Right lung (tissue), 10 donors: ENCODE measurements at places on chromosomes 16 and 17. TPM values are rescaled to one million over a fixed set of nuclear protein-coding genes. Genes with fewer than 3 reads are reported as not detected.

GRCh38 chr17:79784353-79785016 lies 6.5 kb downstream of the CBX2 start:
- DNase-seq = no peak

DNA sequence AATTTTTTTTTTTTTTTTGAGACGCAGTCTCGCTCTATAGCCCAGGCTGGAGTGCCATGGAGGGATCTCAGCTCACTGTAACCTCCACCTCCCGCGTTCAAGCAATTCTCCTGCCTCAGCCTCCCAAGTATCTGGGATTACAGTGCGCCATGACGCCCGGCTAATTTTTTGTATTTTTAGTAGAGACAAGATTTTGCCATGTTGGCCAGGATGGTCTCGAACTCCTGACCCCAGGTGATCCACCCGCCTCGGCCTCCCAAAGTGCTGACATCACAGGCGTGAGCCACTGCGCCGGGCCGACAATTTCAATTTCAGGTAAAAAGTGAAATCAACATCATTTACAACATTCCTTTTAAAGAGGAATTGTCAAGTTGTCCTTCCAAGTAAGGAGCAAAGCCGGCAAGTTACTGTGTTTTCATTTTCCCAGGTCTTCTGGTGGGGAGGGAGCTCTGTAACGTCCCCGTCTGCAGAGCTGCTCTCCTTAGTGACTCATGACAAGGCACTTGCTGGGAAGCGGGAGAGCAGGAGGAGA lies 873 bp downstream of the NPLOC4 start:
- DNase-seq = no peak

DNA sequence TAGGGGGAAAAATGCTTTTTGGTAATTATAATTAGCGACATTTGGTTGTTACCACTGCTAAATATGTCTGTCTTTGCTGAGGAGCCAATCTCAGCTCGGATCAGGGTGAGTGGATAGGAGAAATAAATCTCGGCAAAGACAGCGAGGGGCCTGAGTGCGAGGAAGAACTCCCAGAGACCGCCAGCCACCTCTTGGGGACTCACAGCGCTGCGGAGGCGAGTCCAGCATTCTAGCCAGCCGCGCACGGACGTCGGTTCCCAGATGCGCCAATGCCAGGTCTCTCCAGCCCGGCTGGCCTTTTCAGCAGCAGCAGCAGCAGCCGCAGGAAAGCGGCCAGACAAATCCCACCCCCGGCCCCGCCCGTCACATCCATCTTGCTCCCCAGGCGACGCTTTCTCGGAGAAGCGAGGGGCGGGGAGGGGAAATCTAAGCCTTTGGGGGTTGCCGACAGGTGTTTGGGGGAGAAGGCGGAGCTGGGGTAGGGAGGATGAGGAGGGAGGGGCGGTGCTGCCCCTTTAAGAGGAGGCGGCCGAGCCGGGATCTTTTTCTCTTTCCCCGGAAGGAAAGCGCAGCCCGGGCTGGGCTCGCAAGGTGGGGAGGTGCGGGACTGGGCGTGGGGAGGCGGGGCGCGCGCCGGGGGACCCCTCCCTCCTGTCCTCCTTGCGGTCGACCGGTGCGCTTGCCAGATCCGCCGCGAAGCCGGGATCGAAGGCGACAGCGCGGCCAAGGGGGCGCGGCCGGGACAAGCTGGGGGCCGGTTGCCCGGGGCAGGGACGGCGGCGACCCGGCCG lies at the start of gene ITGA3:
ITGA3 (plus strand) TSS at position 685 of the 791 bp plus-strand sequence. CDS start 330 bp downstream, outside the sequence.
- no peak for DNase-seq

- no peak for DNase-seq
Observed at GRCh38 chr17:66367107-66367506, 64.7 kb downstream of the PRKCA start.

GRCh38 chr16:68739964-68740627 lies 3.0 kb downstream of the CDH1 start:
- DNase-seq = no peak

ENPP7 gene
- not detected for polyA plus RNA-seq

DNA sequence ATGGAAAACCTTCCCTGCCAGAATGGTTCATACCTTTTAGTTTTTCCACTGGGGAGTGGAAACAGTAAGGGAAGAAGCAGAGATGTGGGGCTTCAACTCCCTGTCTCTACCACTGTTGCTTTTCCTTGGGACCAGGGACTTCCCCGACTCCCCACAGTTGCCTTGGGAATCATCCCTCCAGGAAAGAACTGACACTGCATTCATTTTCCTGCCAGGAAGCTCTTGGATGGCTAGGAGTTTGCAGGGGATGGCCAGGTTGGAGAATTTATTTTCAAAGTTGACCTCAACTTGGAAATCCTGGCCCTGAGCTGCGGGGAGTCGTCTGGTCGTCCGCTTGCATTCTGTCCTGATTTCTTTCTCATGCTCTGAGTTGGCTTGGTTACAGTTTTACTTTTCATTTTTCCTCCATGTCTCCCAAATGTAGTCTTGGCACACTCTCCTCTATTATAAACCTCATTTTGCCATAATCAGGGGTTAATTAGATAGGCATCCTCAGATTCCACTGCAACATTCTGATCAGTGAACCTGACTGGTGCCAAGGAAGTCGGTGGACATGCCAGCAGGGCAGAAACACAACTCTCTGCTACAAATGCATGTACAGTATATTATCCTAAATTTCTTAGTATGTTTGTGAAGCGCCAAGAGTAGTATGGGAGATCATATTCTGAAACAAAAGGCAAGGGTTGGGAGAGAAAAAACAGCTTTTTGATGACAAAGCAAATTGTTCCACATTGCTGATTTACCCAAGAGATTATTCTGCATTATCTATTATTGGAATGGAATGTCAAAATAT lies 220.5 kb upstream of the XYLT1 start:
- DNase-seq = no peak

DNA sequence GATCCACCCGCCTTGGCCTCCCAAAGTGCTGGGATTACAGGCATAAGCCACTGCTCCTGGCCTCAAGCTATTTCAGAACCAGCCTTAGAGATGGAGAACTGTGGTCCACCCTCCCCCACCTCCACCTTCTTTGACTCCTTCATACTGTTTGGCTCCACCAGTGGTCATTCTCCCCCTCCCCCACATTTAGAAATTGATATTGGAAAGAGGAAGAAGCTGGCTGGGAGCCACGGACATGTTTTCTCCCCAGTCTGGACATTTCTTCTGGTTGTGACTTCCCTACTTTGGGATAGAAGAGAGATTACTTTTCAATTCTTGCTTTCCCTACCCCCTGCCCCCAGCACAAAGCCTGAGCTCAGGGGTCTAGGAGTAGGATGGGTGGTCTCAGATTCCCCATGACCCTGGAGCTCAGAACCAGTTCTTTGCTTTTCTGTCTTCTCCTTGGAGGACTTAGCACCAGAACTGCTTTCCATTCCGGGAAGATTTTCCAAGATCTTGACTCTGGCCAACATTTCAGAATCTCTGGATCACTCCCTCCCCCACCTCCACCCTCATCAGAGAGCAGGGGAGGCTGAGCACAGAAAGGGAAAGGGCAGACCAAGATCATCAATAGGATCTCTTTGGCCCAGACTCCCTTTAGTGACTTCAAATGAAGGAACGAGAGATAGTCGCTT lies 16.3 kb downstream of the CAVIN1 start:
- no peak for DNase-seq
